ENCODE measurements at places on chromosomes 3 and 15.

DNA sequence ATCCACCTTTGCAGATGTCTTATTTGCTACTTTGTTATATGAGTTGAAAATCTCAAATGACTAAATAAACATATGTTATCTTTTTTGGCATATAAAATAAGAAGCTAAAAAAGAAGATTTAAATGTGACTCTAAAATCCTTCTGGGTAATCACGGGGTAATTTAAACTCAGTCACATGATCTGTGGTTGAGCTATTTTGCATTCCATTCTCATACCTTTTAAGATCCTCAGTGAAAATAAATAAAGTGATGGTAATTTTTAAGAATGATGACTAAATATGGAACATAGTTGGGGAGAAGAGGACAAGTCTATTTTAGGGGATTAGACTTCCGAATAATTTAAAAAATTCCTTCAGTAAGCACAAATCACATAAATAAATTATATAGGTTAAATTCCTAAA lies 1076.8 kb downstream of the TUSC7 start:
- DNase-seq = no peak

- no peak for DNase-seq
These were observed 68.4 kb upstream of the KLF13 start for GRCh38 chr15:31258260-31258659.

DNA sequence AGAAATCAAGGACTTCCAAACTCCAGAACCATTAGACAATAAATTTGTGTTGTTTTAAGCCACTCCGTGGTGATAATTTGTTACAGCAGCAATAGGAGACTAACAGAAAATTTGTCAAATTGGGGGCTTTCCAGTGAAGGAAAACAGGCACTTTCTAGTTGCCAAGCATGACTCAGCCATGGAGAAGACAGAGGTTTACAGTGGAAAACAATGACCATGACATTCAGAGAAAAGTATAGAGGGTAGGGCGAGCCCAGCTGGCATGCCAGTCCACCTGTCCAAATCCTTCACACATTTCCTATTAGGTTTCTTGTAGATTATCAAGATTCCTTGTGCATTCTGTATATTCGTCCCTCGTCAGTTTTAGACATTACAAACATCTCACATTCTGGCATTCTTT lies 24.9 kb downstream of the SLCO2A1 start:
- DNase-seq = no peak

DNA sequence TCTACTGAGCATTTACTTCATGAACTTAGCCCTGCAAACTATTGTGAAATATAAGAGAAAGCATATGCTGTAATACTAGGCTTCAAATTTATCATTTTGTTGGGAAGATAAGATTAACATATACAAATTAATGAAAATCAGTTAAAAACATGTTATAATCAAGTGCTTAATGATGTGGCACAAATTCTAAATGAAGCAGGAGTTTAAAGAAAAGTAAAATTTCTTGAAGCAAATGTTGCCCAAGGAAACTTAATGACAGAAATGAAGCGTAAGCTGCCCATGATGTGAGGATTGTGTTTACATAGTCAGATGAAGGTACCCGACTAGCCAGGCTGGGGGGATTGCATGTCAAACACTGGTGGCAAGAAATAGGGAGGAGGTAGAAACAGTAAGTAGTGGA lies 103.1 kb upstream of the GAP43 start:
- DNase-seq = no peak

GRCh38 chr15:29433507-29434248 lies 164.1 kb upstream of the NSMCE3 start:
- no peak for DNase-seq

- DNase-seq = no peak
These were observed 194.0 kb downstream of the SSR3 start for GRCh38 chr3:156360963-156361362.

- no peak for DNase-seq
These were observed 24.7 kb downstream of the MAGI1 start for GRCh38 chr3:66014056-66014455.

DNA sequence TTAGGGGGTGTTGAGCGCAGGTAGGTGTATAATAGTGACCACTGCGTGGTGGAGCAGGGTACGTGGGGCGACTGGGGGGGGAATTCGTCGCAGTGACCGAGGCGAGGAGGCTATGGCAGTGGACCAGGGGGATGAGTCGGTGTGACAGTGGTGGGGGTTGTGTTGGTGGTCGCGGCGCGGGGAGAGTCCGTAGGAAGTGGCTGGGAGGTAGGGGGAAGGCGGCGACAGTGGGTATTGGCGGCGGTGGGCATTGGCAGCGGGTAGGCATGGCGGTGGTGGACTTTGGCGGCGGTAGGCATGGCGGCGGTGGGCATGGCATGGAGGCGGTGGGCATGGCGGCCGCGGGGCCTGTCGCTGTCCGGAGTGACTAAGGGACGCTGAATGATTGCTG lies 739 bp downstream of the SNRPN start:
- DNase-seq = peak; percentile 6

DNA sequence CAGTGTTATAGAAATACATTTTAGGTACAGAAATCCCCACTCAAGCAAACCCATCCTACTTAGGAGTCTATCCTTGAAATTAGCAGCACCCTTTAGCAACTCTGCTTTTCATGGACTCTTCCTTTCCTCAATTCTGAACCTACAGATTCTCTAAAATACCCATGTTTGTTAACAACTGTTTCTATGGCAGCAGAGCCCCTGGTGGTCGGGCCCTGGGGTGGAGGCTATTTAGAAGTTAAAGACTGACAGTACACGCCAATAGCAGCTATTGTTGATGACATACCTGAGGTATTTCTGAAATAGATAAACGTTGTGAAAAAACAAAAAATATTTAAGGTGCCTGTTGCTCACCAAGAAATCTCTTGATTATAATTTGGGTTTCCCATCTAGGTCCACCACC lies 23.4 kb upstream of the NRG4 start:
- DNase-seq = no peak

GRCh38 chr3:194573680-194574437 lies 59.4 kb downstream of the TMEM44 start:
- no peak for DNase-seq

DNA sequence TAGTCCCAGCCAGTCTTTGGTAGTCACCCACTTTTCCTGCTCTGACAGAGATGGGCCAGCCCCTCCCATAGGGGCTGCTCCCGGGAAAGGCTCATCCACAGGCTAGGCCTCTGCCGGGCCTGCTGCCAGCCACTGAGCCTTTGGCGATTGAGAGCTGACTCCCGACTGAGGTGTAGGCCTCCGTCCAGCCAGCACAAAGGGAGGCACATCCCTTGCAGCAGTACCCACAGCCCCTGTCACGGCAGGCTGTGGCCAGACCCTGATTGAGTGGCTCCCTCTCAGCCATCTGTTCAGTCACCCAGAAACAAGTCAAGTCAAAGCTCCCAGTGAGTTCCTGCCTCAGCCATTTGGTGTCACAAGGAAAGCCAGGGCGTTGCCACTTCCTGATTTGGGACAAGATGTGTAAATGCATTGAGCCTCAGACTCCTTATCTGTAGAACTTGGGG lies 6.2 kb upstream of the PAK6 start:
- no peak for DNase-seq

DNA sequence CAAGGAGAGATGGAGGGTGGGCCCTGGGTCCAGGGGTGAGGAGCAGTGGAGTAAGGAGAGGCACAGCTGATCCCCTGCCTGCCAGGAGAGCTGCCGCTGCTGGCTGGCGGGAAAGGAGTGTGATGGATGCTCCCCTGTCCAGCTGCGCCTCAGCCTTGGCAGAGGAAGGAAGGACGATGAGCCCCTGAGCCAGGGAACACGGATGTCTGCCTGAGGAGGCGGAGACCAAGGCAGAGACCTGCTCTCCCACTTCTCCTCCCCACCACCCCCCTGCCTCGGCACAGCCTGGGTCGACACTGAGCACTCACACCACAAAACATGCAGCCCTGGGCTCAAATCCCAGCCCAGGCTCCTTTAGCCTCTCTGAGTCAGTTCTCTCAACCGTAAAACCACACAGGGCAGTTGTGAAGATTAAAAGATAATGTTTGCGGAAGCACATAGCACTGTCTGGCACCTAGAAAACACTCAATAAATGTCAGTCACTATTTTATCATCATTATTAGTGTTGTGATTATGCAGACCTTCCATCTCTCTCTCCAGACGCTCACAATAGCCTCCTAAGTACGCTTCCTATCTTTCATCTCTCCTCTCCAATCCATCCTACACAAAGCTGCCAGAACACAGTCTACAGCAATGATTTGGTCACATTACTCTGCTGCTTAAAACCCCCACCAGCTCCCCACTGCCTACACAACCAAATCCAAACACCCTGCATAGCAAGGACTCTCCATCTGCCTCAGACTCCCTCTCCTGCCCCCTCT lies 52.2 kb downstream of the SEMA5B start:
- DNase-seq = no peak

GRCh38 chr15:49731187-49732099 lies 110.6 kb downstream of the DTWD1 start:
- DNase-seq = no peak

DNA sequence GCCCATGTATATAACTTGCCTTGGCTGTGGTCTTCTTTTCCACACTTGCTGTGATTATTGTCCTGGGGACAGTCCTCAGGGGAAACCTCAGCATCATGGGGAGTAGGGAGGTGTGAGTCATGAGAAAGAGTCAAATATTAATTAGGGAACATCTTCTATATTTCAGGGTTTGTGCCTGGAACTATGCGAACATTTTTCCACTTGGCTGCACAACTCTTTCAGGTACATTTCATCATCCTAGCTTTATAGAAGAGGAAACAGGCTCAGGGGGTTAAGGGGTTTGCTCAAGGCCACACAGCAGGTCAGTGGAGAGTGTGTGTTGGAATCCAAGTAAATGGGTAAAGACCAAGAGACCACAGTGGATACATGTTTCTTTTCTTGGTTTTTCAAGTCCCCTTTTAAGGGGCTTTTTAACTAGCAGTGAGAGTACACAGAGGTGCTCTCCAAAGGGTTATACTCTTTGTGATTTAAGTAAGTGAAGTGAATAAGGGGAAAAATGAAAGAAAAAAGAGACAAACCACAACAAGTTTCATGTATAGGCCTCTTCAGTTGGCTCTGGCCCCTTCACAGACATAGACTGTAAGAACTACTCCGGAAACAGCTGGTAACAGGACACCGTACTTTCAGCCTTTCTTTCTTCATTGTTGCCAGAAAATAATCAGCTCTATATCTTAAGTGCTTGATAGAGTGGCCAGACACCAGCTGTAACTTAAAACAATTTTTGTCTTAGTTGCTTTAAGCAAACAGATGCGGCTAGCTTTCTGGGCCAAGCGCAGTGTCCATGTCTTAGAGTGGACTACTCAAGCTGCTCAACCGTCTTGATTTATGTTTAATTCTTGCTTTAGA lies 64.6 kb downstream of the EEFSEC start:
- DNase-seq = no peak

DNA sequence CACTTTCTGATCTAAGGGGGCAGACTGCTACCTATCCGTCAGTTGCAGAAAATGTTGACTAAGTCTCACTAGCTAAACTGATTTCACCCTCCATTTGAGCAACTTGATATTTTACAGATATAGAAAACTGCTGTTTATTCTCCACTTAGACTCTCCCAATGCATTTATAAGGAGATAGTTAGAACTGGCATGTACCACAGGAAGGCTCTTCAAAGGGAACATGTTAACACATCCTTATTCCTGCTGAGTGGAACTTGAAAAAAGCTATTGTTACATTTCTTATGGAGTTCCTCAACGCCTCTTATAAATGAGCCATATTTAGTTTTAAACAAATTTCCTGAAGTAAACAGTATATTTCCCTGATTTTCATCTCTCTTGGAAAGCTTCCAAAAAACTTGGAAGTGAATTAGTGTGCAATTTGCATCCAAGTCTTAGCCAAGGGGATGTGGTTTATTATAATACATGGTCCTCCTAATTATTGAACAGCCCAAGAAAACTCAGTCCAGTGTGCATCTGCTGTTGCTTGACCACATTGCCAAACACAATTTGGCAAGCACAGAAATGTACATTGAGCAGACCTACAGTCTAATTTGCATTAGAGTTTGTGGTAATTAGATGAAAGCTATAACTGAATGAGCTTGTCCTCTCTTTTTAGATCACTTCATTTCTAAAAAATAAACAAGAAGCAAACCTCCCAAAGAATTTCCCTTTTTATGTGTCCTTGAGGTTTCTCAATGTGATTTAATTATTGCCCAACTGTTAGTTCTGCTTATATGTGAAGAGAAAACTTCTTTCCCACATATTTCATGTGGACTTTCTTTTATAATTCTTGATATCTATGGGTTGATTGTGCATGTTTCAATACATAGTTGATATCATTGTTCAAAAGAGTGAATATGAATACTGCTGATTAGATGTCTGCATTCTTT lies 72.6 kb upstream of the DPH6 start:
- no peak for DNase-seq

DNA sequence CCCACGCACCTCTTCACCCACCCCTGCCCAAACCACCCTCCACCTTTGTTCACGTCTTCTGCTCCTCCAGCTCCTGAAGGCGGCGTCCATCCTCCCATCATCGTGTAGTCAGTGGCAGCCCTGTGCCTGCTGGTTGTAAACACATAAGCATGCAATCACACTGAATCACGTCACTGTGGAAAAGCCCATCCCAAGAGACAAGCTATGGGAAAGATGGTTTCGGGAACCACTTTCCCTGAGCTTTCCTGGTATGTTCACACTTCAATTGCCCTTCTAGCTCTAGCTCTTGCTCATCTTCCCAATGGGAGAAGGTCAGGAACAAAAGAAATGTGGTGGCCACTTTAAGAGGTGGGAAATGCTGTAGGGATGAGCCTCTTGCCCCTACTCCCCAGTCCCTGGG lies 14.4 kb upstream of the GOLGA8J start:
- DNase-seq = no peak

DNA sequence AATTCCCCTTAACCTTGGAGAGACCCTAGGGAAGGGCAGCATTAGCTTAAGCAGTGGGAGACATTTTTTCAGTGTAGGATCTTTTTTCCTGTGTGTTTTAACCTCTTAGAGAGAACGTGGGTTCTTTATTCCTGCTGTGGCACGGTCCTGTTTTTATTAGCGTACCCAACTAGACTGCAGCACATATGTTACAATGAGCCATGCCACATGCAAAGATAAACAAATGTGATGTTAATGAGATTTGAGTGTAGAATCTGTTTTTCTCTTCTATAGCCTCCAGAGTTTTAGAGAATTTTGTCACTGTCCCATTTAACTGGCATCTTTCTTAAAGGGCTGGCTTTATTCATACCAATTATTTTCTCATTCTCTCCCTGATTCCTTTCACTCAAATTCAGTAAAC lies 347.5 kb downstream of the CNTN4 start:
- DNase-seq = no peak

DNA sequence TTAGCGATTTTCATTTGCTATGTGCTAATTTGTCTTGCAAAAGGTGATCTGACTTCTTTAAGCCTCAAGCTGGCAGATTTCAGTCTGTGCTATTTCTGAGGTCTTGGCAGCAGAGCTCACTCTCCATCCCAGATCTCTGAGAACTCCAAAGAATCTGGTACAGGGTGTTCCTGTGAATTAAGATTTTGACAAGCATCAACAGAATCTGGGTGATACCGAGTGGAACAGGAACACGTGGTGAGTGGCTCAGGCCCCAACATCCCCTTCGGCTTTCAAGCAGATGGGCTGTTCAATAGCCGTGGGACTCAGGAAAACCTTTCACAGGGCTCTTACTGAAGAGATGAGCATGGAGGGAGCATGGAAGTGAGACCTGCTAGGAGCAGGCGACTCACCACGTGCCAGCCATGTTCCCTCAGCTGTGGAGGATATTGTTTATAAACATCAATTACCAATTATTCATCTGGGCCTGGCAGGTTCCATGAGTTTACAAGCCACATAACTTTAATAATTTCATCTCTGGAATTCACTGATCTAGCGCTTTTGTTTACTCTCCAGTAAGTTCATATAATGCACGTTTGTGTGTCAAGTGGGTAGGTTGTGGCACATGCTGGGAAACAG lies 103.4 kb upstream of the SELENOK start:
- no peak for DNase-seq
